Cardiac muscle cell (in vitro differentiated cells and primary cell): ENCODE measurements at places on chromosomes 4 and X. TPM values are rescaled to one million over a fixed set of nuclear protein-coding genes. Genes with fewer than 3 reads are reported as not detected.

IL1RAPL2 gene
- not detected in 2 replicates for total RNA-seq

ART3 gene
- 2.0 and 3.2 TPM in 2 replicates for total RNA-seq

ZCCHC13 gene
- not detected in 2 replicates for total RNA-seq

MMRN1 gene
- total RNA-seq = 0.27 and 1.3 TPM in 2 replicates

SMR3B gene
- not detected in 2 replicates for total RNA-seq

BEX3 gene
- 1,498 and 1,502 TPM in 2 replicates for total RNA-seq

CCDC158 gene
- total RNA-seq = not detected in 2 replicates

MAGEB1 gene
- not detected in 2 replicates for total RNA-seq

PCDH19 gene
- 0.60 TPM in 2 replicates for total RNA-seq

MCF2 gene
- 0.14 and 0.18 TPM in 2 replicates for total RNA-seq

MSL3 gene
- total RNA-seq = 14.2 and 15.4 TPM in 2 replicates

SORBS2 gene
- 318 and 453 TPM in 2 replicates for total RNA-seq

TLR2 gene
- total RNA-seq = 0.09 and 0.39 TPM in 2 replicates

P2RY4 gene
- total RNA-seq = 0.09 TPM in 1 of 2 replicates, not detected in the other

CFI gene
- 2.1 and 3.2 TPM in 2 replicates for total RNA-seq

SYNPO2 gene
- 35.6 and 43.5 TPM in 2 replicates for total RNA-seq

MAGEA12 gene
- total RNA-seq = not detected in 2 replicates

CXCL13 gene
- total RNA-seq = not detected in 2 replicates

TXK gene
- 0.67 and 0.83 TPM in 2 replicates for total RNA-seq

SERTM2 gene
- 9.3 and 11.0 TPM in 2 replicates for total RNA-seq
